ENCODE measurements at places on chromosomes 2 and 18.
A peak's percentile ranks its signal among the peaks of the same experiment; 100 is the strongest.

- no peak for DNase-seq
These were observed 105.2 kb upstream of the YWHAQ start for GRCh38 chr2:9736021-9736420.

- no peak for DNase-seq
These were observed 8.5 kb upstream of the CELF4 start for GRCh38 chr18:37574113-37574512.

- no peak for DNase-seq
These were observed 5.8 kb downstream of the MAPRE3 start for GRCh38 chr2:26976237-26976636.

- DNase-seq: no peak
These were observed 46.8 kb upstream of the RIOK3 start for GRCh38 chr18:23406271-23406787.

DNA sequence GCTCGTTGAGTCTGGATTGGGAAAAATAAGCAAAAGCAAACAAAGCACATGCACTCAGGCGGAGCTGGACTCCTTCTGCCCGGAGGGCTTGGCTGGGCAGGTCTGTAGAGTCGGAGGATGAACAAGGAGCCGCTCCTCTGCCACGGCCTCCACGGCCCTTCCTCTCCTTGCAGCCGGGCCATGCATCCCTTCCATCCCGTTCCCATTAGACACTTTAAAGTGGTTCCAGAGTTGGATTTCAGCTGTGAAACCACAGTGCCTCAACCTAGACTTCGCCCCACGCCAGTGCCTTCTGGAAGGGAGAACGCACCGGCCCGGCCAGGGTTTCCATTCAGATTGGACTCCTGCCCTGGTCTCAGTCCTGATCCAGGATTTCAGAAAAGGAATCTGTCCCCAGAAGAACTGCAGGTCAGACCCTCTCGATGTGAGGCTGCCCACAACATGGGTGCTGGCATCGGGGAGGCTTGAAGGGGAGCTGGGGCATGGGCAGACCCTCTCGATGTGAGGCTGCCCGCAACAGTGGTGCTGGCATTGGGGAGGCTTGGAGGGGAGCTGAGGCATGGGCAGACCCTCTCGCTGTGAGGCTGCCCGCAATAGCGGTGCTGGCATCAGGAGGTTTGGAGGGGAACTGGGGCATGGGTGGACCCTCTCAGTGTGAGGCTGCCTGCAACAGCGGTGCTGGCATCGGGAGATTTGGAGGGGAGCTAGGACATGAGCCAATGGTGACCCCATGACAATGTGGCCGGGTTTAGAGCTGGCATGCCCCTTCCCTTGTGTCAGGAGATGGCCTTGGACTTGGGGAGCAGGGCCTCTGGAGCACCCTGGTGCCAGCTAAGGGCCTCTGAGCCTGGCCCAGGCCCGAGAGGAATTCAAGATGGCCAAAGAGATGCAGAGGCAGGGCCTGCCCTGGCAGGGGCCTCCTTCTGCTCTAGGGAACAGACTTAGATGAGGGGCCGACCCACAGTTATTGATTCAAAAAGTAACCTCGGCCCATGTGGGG is 304.5 kb downstream of the NDUFA10 start:
- DNase-seq: no peak

- DNase-seq: no peak
These were observed 52.1 kb downstream of the RAMP1 start for GRCh38 chr2:237911363-237912017.

- no peak for DNase-seq
These were observed 23.9 kb downstream of the ZNF236 start for GRCh38 chr18:76846217-76846616.

GRCh38 chr18:79864006-79864725 is 66.4 kb downstream of the KCNG2 start:
- no peak for DNase-seq

GRCh38 chr2:108938077-108938710 is 50.8 kb downstream of the EDAR start:
- DNase-seq: no peak

GRCh38 chr2:126644630-126645191 is 11.2 kb upstream of the GYPC start:
- peak; percentile 45 for DNase-seq

DNA sequence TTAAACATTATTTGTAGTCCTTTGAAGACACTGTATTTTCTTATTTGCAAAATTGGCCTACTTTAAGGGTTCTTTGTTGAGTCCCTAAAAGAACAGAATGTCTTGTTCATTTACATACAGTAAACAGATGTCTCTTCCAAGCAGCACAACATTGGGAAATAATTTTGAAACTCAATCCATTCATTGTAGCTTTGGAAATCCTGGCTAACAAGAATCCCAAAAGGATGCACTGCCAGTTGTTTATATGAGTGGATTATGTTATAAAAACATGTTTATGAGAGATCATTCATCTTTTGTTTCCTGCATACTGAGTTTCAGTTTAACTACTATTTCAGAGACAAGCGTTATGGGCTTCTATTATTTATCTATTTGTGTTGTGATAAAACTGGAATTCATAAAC is 499.3 kb downstream of the PID1 start:
- DNase-seq: no peak

DNA sequence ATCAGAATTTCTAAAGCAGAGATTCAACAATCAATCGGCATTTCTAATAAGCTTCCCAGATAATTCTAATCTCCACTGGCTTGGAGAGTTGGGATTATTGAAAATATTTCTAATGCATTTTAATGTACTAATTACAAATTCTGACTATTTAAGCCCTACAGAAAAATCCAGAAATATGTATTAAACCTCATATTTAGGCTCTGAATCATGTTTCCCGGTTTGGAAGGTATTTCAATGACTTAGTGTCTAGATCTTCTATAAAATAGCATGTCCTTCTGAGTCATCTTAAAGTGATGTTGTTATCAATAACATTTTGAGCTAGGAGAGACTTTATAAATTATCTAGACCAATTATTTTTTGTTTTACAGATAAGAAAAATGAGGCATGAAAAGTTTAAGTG is 258.8 kb upstream of the NRXN1 start:
- DNase-seq: no peak

GRCh38 chr2:37802899-37803379 is 122.1 kb upstream of the RMDN2 start:
- no peak for DNase-seq

DNA sequence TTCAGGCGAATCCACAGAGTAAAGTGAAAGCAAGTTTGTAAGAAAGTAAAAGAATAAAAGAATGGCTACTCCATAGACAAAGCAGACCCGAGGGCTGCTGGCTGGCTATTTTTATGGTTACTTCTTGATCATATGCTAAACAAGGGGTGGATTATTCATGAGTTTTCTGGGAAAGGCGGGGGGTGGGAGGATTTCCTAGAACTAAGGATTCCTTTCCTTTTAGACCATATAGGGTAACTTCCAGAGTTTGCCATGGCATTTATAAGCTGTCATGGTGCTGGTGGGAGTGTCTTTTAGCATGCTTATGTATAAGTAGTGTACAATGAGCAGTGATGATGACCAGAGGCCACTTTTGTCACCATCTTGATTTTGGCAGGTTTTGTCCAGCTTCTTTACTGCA is 59.8 kb downstream of the SLC4A3 start:
- DNase-seq: no peak

DNA sequence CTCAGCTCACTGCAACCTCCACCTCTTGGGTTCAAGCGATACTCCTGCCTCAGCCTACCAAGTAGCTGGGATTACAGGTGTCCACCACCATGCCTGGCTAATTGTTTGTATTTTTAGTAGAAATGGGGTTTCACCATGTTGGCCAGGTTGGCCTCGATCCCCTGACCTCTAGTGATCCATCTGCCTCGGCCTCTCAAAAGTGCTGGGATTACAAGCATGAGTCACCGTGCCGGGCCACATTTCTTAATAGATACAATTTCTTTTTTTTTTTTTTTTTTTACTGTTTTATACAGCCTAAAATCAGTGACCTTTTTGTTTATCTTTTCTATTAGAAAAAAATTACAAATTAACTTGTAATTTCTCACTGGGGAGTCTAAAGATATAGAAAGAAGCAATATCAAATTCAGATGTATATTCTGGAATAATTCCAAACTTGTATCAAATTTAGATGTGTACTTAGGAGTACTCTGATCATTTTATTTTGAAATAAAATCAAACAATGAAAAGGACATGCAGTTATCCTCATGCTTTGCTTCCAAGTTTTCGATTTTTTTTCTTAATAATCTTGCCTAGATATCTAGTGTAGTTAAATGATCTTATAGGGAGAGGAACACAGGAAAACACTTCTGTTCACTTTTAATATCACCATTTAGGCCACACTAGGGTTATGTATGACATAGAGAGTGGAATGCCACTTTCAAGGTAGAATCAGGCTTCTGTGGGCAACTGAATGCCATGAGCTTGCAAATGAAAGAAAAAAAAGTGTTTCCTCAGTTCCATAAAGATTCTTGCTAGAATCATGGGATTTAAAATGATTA is 1089.3 kb downstream of the SUCLG1 start:
- DNase-seq: no peak

DNA sequence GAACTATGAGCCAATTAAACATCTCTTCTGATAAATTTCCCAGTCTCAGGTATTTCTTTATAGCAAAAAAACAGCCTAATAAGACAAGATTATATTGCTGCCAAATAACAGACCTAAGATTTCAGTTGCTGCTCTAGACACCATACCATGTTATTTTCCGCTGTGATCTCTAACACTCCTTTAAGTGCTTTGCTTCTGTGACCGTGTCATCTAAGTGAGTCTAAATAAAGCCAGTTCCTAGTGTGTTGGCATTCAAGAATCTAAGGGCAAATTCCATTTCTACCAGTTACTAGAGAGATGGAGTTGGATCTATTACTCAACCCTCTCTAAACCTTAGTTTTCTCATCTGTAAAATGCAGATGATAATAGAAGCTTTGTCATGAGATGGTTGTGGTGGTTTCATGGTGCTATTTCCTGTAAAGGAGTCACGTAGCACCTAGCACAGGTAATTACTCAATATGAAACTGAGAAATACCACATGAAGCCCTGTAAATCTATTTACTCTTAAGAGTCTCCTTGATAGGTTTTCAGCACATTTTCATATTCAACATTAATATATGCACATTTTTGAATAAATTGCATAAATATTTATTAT is 40.5 kb downstream of the SPHKAP start:
- no peak for DNase-seq

DNA sequence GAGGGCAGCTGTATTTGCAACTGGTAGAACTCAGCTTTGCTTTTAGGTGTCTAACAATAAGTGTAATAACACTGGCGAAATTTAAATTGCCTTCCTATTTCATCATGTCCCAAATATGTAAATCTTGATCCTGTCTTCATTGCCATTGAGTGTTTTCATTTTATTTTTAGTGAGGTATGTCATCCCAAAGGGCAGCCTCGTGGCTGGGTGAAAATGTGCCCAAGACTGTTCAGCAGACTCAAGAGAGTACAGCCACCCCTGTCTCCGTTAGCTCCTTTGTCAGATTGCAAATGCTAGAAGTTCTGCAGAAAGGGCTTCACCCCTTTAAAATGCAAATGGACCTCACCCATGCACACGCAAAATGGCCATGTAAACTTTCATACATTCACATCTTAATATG is 278.8 kb downstream of the RND3 start:
- no peak for DNase-seq

DNA sequence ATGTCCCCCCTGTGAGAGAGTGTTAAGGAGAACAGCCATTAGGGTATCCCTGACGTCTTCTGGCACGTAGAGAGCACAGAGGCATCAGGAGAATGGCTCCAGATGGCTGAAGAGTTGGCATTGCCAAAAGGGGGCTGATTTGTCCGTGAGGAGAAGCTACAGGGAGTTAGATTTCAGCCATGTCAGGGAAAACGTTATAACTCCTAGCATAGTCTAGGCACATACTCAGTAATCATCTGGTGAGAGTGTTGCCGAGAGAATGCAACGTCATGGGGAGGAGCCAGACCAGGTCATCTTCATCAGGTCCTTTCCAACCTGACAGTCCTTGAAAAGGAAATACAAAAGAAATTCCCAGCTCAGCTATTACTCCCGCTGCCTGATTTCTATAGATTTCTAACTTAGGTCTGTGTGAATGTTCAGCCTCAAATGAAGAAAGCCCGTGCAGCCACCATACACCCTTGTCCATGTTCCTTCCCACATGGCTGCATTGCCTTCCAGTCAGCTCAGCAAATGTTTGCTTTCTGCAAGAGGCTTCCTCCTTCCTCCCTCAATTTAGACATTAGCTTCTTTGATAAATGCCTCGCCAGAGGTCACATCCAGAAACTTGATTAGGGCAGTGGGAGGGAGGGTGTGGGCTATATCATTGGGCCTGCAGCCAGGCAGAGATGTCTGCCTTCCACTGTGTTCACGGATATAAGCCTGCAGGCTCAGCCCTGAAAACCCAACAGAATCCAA is 93.0 kb downstream of the STPG4 start:
- DNase-seq: peak; percentile 36

DNA sequence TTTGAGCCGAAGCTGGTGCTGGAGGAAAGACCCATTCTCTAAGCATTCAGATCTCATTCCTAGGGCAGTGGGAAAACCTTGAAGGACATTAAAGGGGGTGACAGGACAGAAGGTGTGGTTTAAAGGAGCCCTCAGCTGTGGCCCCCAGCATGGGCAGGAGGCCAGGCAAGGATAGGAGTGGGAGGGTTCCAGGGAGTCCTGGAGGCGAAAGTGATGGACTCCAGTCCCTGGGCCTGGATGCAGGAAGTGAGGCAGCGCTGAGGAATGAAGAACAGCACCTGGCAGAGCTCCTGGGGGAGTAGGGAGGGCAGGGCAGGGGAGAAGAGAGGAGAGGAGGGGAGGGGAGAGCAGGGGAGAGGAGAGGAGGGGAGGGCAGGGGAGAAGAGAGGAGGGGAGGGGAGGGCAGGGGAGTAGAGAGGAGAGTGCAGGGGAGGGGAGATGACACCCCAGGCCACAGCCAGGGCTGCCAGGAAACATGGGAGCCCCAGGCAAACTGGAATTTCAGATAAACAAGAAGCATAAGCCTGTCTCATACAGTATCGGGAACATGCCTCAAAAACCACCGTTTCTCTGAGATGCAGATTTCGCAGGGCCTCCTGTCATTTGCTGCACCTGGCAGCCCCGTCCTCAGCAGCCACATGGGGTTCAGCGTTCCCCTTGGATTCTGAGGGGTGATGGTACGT is 5.7 kb downstream of the RAMP1 start:
- DNase-seq: no peak

DNA sequence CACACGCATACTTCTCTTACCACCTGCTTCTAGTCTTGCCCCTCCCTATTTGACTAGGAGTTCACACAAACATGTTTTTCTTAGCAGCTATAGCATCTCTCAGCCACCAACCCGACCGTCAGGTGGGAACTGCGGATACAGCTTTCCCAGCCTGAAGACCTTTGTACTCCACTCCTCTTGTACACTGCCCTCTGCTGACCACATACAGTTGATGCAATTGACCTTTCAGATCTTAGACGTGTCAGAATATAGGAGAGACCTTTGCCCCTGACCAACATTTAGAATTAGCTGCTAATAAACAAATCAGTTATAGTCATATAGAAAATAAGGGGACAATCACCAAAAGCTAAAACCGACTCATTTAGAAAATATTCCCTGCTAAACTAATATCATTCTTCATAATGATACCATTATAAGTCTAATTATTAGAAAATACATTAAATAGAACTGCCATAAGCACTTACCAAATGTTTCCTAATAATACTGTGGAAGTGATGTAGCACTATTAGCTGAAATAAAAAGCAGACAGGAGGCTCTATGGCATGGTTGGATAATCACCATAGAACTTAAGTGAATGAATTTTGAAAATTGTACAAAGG is 208.4 kb downstream of the RAD51AP2 start:
- peak; percentile 62 for DNase-seq
